ENCODE measurements at places on chromosomes 16 and 17.

- peak; percentile 100 for DNase-seq
Observed at GRCh38 chr17:74873037-74873873, 461 bp upstream of the FDXR start.

GRCh38 chr17:143785-144281 is 6.5 kb downstream of the SCGB1C2 start:
- peak; percentile 86 for DNase-seq

DNA sequence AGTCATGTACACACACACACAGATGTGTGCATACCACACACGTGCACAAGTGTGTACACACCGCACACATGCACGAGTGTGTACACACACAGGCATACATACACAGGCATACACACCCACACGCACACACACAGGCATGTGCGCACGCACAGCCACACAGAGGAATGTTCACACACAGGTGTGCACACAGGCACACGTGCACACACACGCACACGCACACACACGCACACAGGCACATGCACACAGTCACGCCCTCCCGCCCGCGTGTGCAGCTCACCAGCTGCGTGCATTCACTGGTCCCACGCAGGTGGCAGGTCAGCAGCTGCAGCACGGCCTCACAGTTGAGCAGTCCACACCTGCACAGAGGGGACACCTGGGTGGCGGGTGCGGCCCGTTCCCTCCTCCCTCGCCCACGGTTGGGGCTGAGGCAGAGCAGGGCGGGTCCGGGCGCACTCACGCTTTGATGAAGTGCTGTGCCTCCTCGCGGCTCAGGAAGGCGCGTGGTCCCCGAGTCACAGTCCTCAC is 7.7 kb downstream of the TEPSIN start:
- no peak for DNase-seq

- DNase-seq: no peak
Observed at GRCh38 chr17:45300060-45300751, 16.6 kb downstream of the MAP3K14 start.

DNA sequence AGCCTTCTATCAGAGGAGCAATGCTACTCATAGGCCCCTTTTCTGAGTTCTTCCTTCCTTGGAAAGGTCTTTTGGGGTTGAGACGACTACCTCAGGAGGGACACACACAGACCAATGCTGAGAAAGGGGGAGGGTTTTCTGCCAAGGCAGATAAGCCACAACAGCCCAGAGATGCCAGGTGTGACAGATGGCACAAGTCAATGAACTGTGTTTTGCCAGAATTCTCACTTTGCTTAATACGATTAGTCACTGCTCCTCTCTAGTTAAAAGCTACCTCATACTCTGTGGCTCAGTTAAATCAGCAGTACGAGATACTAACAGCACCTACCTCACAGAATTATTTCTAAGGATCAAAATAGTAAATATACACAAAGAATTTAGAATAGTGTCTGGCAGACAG is 8.0 kb downstream of the BRD7 start:
- DNase-seq: no peak

GRCh38 chr17:4276514-4276913 is 12.7 kb upstream of the ANKFY1 start:
- no peak for DNase-seq

DNA sequence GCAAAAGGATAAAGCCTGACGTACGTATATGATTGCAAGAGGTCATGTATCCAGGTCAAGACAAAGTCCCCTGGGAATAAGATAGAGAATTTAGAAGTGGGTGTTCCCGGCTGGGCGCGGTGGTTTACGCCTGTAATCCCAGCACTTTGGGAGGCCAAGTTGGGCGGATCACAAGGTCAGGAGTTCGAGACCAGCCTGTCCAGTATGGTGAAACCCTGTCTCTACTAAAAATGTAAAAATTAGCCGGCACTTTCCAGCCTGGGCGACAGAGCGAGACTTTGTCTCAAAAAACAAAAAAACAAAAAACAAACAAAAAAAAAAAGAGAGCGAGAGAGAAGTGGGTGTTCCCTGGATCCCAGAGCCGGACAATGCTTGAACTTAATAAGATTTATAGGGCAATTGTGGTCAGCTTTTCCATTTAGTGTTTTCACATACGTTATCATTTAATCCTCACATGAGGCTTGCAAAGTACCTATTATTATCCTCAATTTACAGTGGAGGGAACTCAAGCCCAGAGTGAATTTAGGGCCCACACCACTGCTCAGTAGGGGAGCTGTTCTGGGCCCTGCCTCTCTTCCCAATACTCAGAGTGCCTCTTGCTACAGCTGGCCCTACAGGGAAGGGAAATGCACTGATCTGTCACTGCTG is 481 bp upstream of the GLTPD2 start:
- no peak for DNase-seq
